ENCODE measurements at places on chromosomes 7 and 10.

DNA sequence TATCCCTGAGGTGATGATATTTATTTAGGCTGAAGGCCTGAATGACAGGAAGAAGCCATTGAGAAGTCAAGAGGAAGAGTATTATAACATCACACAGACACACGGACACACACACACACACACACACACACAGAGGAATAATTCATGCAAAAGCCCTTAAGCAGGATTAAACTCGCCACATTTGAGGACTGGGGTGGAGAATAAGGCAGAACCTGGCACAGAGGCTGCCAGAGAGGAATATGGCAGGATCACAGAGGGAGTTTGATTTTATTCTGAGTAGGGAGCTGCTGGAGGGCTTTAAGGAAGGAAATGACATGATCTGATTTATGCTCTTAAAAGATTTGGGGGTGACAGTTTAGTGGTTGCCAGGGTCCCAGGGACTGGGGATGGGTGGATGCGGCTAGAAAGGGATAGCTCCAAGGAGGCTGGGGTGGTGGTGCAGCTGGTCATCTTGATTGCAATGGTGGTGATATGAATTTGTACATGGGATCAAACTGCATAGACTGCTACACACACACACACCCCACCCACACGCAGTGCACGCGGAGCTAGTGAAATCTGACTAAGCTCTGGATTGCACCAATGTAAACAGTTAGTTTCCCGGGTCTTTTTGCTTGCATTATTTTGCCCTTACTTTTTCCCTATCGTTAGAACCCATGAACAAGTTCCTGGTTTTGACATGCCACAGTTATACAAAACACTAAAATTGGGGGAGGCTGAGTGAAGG, 11.2 kb downstream of the SMURF1 start:
- DNase-seq, result no peak

DNA sequence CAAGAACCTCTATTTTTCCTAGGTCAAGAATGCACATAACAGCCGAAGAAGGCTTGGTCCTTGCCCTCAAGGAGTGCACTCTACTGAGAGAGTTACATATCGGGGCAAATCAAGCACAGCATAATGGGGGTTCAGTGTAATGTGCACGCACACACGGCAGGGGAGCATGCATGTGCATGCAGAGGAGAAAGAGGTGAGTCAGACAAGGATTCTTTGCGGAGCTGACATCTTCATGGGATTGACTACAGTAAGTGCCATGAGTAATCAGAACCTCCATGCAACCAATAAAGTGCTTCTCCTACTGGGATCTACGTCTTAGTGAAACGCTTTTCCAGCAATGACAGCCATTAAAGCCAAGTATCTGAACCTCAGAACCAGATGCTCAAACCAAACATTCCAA, 123.6 kb downstream of the RNF216 start:
- DNase-seq, result no peak

GRCh38 chr10:77328272-77328816, 309.3 kb downstream of the KCNMA1 start:
- no peak for DNase-seq

DNA sequence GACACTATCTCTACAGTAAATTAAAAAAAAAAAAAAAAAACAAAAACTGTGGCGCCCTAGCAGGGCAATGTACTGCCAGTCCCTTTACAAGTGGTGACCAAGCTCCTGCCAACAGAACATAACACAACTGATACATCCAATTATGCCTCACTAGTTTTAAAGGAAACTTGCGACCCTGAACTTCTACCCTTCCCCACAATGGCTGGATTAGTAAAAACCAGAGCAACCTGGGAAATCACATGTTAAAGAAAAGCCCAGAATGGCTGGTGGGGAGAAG, 16.5 kb downstream of the ATE1 start:
- no peak for DNase-seq

GRCh38 chr10:84583501-84583900, 255.1 kb downstream of the CCSER2 start:
- no peak for DNase-seq
